ENCODE measurements at places on chromosomes 1 and 21. TPM values are rescaled to one million over a fixed set of nuclear protein-coding genes. Genes with fewer than 3 reads are reported as not detected.

GRCh38 chr21:34967509-34968289 is 81.4 kb downstream of the RUNX1 start:
- DNase-seq = peak; percentile 13

DNA sequence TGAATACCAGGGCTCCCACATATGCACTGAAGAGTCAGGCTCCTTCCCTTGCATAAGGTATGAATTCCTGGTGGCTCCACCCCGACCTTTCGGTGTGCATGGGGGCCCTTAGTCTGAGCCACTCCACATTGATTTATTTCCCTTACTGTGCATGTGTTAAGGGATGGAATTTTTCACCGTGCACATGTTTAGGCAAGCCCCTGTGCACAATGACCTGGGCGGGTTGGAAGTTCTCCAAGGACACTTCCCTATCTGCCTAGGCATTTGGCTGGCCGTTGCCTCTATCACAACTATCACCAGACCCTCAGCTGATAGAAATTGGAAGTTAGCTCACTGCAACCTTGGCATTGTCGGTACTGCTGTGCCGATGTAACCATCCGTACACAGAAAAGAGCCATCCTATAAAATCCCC is 9.7 kb downstream of the S100A6 start:
- DNase-seq = no peak

GRCh38 chr1:181113059-181113641 is 24.6 kb downstream of the IER5 start:
- DNase-seq = no peak

GRCh38 chr1:35825255-35825654 is 17.4 kb downstream of the AGO4 start:
- no peak for DNase-seq

DNA sequence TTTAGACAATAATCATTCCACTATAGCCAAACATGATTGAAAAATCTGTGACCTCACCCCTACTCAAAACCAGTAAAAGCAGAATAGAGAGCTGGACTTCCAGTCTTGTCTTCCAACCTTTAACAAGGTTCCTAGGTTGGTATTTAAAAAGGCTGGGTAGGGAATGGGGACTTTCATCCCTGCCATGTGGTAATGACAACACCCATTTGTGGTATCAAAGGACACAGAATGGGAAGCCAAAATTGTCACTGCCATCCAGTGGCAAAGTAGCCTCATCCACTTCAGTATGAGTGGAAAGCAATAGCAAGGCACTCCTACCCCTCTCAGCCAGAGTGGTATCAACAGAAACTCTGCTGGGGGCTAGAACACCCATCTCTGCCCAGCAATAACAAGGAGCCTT is 33.9 kb downstream of the UCHL5 start:
- DNase-seq = no peak

- no peak for DNase-seq
Measured at GRCh38 chr21:37842163-37842919, 73.9 kb downstream of the KCNJ6 start.

DNA sequence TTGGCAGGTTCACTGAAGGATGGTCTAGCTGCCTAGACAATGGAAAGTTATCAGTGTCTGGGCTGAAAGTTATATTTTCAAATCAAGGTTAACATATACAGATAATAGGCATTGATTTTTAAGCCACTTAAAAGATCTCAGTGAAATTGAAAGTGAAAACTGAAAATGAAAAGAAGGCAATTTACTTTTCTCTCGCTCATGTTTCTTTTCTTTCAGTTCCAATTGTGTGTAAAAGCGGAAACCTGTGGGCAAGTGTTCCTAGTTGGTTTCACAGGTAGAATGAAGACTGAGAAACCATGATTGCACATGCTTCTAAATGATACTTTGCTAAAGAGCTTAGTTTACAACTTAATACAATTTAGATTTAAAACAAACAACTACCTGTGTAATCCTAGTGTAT is 383.7 kb downstream of the ZP4 start:
- DNase-seq = no peak

DNA sequence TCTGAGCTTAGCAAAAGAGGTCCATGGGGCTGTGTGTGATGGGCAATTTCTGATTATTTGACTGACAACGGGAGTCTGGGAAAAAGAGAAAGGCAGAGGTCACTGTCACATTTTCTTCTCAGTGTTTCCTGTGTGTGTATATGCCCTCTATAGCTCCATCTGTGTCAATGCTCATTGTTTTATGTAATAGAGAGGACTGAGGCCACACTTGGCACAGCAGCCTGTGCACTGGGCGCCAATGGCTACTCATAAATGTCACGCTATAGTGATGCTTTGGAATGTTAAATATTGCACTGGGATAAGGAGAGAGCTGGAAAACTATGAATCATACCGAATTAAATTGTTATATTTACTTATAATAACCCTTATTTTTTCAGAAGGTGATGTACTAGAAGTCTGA is 365.4 kb downstream of the NEGR1 start:
- no peak for DNase-seq

GRCh38 chr1:22527555-22528296 is 35.6 kb upstream of the EPHA8 start:
- DNase-seq = peak; percentile 63

DNA sequence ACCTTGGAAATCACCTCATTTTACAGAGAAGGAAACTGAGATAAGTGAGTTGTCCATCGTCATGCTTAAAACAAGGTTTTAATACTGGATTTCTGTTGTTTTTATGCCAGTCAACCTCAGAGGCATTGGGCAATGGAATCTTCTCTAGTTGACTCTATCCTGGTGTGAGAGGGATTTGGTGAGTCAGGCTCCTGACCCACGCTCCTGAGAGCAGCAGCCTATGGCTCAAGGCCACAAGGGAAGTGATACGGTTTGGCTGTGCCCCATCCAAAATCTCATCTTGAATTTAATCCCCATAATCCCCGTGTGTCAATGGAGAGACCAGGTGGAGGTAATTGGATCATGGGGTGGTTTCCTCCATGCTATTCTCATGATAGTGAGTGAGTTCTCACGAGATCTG is 90.1 kb downstream of the TLR5 start:
- no peak for DNase-seq

DNA sequence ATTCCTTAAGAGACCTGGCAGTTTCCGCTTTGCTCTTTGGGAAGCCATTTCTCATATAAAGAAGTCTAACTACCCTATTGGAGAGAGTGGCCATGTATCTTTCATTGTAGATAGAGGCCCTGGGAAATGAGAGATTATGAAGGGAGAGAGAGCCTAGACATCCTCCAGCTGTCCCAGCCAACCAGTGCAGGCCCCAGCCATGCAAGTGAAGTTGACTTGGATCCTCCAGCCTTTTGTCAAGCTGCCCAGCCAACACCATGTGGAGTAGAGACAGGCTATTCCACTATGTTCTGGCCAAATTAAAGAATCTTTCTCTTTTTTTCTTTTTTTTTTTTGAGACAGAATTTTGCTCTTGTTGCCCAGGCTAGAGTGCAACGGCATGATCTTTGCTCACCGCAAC is 7.1 kb upstream of the ANP32E start:
- no peak for DNase-seq

GRCh38 chr1:154851392-154852177 is 18.5 kb downstream of the KCNN3 start:
- no peak for DNase-seq

DNA sequence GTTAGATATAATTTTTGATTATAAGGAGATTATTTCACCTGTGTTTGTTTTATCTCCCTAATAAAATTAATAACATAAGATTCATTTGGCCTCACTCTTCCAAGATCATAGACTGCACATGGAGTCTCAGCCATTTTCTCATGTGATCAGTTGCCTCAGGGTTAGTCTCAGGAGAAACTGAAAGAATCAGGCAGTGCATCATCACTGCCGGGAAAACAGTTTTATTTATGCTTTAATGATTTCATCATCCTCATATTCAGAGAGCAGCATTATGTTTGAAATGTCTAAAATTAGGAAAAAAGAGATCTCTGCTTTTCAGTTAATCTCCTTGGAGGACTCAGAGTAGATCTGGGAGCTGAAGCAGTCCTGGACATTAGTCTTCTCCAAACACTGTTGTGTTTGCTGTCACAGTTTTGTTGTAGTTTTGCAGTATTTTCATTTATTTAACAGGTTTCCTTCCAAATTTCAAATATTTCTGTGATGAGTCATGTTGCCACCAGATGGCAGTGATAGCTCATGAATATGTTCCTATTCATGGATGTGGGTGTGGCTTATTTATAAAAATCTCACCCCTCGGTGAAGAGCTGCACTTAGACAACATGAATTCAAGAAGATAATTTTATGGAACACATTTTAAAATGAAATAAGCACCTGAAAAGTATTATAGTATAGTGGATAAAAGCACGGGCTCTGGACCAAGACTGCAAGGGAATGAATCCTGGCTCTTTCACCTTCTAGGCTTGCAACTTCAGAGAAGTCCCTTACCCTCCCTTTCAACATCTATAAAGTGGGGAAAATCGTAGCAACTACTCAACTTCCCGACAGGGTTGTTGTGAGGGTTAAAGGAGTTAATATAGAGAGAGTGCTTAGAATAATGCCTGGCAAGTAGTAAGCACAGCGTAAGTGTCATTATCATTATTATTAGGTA is 31.2 kb downstream of the CHD1L start:
- DNase-seq = peak; percentile 62

- no peak for DNase-seq
Measured at GRCh38 chr21:31557421-31558188, 101.9 kb upstream of the SOD1 start.

GRCh38 chr1:230026572-230026971 is 40.5 kb upstream of the GALNT2 start:
- no peak for DNase-seq

Gene PCP4L1
- total RNA-seq = 13.0 TPM

Gene INSRR
- total RNA-seq = 0.36 TPM
